ENCODE measurements at places on chromosomes 12 and 14. TPM values are rescaled to one million over a fixed set of nuclear protein-coding genes. Genes with fewer than 3 reads are reported as not detected.

DNA sequence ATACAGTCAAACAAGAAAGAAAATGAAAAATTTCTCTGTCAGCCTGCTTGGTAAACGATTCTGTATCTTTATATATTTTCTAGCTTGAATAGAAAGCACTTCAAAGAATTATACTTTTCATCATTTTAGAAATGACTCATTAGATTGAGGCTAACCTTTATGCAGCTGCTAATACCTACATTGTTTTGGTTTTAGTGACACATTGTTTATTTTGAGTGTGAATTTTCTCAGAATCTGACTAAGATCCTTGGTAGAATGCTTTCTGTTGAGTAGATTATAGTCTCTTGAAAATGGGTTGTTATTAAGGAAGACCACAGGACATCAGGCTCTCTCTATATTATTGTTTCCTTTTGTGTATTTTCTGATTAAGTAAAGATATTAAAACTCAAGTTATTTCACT, at the start of gene PMCH:
Gene PMCH (minus strand): TSS at position 45 of the 400 bp plus-strand sequence. CDS start 63 bp downstream, outside the sequence.
- no peak for DNase-seq

DNA sequence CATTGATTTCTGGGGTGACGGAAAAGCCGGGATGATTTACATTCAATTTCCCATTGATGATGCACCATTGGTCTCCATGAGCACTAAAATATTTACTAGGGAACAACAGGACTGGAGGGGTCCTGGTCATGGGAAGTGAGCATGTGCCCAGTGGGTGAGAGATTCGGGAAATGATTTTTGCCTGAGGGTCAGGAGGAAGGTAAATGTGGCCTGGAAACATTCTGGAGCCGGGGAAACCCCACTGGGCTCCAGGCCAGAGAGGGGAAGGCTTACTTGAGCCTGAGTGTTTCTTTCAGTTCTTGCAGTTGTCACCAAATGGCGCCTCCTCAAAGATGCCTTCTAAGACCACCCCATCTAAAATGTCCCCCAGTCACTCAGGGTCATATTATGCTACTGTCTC, 532.3 kb upstream of the TBX3 start:
- DNase-seq = no peak

DNA sequence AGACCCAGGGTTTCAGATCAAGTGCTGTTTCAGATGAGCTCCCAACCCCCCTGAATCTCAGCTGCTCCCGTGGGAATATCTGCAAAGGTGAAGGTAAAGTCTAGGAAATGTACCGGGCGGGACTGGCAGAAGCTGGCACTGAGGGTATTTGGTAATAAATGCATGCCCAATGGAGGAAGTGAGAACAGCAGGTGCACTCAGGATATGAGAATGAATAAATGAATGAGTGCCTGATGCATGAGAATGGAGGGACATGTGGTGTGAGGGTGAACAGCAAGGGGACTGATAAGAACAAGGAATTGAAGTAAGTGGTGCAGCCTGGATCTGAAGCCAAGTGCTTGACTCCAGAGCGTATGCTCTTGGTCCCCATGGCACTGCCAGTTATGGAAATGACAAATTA, 11.6 kb downstream of the RAPGEF3 start:
- no peak for DNase-seq

GRCh38 chr14:69059658-69060623, 80.8 kb upstream of the ACTN1 start:
- DNase-seq = no peak

- DNase-seq = no peak
These were observed 19.8 kb downstream of the PPM1H start for GRCh38 chr12:62915204-62915529.

GRCh38 chr12:3231399-3231876, 154.3 kb downstream of the TSPAN9 start:
- DNase-seq = no peak

TAS2R50 gene
- not detected for polyA plus RNA-seq
